ENCODE measurements at places on chromosomes 6 and 20.

- peak; percentile 36 for DNase-seq
Observed at GRCh38 chr6:139175389-139175948, 40.6 kb downstream of the HECA start.

GRCh38 chr20:22507240-22507961 lies 77.0 kb downstream of the FOXA2 start:
- peak; percentile 78 for DNase-seq

- no peak for DNase-seq
Observed at GRCh38 chr6:41784581-41785171, 2.8 kb upstream of the TOMM6 start.

GRCh38 chr20:19519466-19519865 lies 238.6 kb upstream of the RIN2 start:
- DNase-seq, result no peak

DNA sequence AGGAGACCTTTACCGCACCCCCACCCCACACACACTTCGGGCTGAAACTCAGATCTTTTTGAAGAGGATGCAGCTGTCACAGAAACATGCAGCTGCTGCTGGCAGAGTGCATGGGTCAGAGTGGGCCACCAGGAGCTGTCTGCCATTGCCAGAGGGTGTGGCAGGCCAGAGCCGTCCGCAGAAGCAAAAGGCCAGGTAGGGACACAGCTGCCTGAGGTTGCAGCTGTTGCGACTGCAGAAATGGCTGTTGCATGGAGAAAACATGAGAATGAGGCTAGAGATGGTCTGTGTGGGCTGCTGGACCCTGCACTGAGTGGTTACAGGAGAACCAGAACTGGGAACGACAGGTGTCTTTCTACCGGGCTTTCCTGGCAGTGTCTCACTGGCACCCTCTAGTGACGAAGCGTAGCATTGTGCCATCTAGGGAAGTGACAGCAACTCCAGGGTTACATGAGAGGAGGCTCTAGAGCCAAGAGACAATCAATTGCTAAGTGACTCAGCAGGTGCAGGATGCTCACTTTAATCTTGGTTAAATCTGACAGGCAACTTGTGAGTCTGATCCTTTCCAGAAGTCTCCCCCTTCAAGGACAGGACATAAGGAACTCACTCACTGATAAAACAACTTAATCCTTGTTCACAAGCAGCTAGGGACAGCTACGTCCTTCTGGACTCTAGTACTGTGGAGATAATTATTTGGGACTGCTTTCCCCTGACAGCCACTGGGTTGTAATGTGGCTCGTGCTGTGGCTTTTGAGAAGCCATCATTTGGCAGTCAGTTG lies 29.1 kb upstream of the SERPINB9 start:
- peak; percentile 94 for DNase-seq

GRCh38 chr20:18272451-18272850 lies 15.9 kb upstream of the ZNF133 start:
- DNase-seq, result no peak

- no peak for DNase-seq
Observed at GRCh38 chr6:13406781-13407180, 78.4 kb upstream of the TBC1D7 start.

GRCh38 chr6:159213405-159213804 lies 44.2 kb downstream of the FNDC1 start:
- no peak for DNase-seq

GRCh38 chr6:105619971-105620741 lies 217.3 kb upstream of the PREP start:
- no peak for DNase-seq

DNA sequence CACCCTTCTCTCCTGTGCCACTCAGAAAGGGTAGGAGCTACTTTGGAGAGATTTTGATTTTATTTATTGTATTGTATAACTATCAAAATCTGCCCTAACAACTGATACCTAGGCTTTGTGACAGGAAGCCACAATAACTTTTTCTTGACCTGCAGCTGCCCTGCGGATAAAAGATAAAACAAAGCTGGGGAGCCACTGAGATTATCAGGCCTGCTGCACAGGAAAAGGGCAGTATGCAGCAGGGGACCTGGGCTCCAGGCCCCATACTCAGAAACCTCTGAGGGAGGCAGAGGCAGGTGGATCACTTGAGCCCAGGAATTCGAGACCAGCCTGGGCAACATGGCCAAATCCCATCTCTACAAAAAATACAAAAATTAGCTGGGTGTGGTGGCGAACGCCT lies 980 bp upstream of the SNX21 start:
- no peak for DNase-seq

- no peak for DNase-seq
Observed at GRCh38 chr6:38944655-38945279, 103.8 kb upstream of the GLP1R start.

GRCh38 chr6:17703256-17703694 lies 3.5 kb downstream of the NUP153 start:
- peak; percentile 77 for DNase-seq

DNA sequence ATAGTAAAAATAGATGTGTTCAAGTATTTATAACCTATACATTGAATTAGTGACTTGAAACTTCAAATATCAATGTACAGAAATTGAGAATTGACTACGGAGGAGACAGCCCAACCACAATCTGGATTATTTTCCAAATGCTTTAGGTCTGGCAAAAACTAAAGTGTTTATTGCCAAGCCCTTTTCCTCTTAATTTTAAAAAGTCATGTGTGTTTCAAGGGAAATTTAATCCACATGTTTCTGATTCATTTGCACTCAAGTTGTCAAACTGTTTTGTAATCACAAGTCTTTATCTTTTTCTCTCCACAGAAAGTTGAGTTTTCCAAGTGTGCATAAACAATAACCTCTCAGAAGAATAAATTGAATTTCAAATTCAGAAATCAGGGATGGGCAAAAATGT lies 350.8 kb upstream of the RSPO3 start:
- no peak for DNase-seq

- no peak for DNase-seq
Observed at GRCh38 chr20:39773380-39774000, 811.3 kb downstream of the DHX35 start.

DNA sequence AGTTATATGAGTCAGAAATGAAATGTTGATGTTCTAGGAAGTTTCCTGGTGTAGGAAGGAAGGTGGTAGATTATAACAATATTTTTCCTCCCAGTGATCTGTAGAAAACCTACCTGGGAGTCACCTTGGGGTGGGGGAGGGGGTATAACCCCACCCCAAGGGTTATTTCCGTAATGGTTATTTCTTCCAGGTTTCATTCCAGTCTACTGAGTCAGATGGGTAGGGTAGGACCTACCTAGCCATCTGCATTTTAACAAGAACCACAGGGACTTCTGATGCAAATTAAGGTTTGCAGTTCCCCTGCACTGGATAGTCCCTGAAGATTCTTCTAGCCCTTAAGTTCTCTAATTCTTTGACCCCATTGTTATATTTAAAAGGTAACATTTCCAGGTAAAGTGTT lies 88.9 kb downstream of the ARMC2 start:
- no peak for DNase-seq

DNA sequence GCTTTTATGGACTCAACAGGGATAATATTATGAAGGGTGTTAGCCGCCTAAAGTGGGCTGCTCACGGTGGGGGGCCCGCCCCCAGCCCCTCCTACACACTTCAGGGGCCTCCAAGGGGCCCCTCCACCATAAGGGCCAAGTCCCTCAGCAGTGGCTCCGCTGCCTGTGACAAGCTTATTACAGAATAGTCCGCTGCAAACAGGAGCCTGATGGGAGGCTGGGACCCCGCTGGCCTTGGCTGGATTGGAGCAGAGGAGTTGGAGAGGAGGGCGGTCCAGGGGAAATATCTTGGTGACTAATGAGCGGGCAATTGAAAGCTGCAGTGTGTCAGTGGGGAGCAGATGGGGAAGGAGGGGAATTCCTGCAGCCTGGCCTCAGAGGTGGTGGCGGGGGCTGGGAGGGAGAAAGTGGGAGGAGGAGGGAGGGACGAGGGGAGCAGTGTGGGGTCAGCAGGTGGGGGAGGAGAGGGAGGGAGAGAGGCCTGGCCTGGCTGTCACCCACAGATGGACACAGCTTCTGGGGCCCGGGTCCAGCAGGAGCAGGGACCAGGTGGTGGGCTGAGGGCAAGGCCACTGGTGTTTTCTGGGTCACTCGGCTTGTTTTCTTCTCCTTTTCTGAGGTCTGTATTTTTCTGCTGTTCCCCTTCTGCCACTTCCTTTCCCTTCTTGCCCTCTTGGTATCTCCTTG lies 57.6 kb upstream of the FOXP4 start:
- DNase-seq, result no peak

DNA sequence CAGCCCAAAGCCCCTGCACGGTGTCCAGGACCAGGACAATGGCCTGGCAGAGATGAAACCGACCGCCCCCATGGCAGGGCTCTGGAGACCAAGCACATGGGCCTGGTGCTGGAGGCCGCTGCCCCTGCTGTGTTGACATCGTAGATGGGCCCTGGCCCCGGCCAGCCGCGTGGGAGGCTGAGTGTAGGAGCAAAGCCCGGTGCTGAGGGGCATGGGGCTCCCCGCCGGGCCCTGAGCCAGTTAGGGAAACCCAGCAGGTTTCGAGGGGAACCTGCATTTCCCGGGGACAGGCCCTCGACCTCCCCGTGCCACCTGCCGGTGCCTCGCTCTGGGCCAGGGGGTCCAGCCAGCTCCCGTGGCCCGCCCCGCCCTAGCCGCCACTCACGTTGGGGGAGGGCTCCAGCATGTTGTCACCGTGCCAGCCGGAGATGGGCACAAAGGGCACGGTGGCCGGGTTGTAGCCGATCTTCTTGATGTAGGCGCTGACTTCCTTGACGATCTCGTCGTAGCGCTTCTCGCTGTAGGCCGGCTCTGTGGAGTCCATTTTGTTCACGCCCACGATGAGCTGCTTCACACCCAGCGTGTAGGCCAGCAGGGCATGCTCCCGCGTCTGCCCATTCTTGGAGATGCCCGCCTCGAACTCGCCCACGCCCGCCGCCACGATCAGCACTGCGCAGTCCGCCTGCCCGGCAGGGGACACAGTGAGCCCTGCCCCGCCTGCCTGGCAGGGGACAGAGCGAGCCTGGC lies 4.3 kb downstream of the EEF1A2 start:
- no peak for DNase-seq

- no peak for DNase-seq
Observed at GRCh38 chr6:43389730-43390295, 20.4 kb upstream of the ZNF318 start.

- no peak for DNase-seq
Observed at GRCh38 chr6:18465410-18466154, 78.4 kb downstream of the RNF144B start.

DNA sequence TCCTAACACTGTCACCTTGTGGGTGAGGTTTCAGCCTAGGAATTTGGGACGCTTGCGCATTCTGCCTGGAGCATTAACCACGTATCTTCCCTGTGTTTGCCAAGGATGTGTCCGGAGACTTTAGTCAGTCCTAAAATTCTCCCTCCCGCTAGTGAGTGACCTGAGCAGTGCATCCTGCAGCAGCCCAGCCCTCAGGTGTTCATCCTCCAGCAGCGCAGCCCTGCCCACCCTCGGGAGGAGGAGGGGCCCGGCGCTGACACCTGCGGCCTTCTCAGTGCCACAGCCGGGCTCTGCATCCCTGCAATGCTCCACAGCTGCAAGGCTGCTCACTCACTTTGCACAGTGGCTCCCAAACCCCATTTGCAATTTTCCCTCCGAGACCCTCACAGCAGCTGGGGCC lies 79.5 kb downstream of the ERMARD start:
- peak; percentile 61 for DNase-seq

GRCh38 chr6:24720131-24720603 lies 1.2 kb upstream of the C6orf62 start:
- DNase-seq, result peak; percentile 73

GRCh38 chr6:169253337-169254238 lies at the start of gene THBS2:
Gene THBS2, minus strand, starts transcription at chr6:169253846. Its CDS starts 3,062 bp downstream, at chr6:169250784.
- DNase-seq, result no peak

DNA sequence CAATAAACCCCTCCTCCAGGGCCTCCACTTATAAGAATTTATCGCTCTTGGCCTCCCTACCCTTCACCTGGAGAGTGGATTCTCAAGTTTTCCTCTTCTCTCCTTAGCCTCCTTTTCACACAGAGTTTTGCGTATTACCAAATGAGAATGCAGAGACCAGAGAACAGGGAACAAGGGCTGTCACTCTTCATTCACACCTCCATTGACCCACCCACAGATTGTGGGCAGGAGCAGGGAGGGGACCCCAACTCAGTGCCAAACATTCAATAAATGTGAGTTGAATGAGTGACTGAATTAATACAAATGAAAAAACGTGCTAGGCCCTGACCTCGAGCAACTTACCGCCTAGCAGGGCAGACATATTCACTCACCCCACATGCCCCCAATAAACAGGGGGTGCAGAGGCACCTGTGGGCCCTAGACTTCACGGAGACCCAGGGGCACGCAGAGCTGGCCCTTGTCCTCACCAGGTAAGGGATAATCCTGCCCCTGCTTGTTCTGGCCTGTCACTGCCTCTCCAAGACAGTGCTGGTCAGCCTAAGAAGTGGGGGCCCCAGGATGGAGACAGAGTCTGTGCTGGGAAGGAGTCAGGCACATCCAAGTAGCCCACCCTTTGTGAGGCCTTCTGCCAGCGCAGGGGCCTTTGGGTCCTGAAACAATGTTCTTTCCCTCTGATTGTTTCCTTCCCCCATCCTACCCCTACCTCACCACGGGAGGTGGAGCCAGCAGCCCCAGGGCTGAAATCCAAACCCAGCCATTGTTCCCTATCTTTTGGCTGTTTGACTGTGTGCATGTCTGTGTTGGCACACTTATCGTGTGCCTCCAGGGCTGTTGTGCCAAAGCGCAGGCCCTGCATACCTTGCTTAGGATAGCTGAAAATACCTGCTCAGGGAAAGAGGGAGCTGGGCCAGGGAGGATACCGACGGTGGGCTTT lies 8.4 kb upstream of the TJAP1 start:
- DNase-seq, result no peak

GRCh38 chr20:1824181-1824580 lies 71.0 kb upstream of the SIRPA start:
- no peak for DNase-seq

DNA sequence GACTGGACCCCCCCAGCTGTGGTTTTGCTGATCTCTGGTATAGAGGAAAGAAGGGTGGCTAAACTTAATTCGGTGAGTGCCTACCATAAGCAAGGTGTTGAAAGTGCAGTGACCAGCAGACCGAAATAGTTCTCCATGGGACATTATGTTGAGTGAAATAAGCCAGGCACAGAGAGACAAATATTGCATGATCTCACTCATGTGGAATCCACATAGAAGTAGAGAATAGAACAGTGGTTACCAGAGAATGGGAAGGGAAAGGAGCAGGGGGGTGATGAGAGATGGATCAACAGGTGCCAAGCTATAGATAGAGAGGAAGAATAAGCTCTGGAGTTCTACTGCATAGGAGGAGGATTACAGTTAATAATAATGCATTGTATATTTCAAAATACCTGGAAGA lies 9.7 kb upstream of the GCNT2 start:
- DNase-seq, result no peak

DNA sequence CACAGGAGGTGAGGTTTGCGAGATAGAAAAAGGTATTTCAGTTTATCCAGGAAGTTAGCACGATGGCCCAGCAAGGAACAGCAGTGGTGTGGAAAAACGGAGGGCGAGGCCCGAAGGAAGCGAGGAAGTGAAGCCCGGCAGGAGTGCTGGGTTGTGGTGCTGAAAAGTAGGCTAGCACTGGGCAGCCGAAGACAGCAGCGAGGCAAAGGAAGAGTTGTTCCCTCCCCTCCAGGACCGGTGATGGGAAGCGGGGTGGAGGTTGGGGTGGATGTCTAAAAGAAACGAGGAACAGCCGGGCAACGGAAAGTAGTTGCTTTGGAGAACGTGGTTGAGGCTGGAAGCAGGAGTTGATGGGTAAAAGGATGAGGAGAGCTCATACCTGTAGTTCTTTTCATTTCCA lies 1.4 kb downstream of the METTL24 start:
- no peak for DNase-seq

- no peak for DNase-seq
Observed at GRCh38 chr6:20115246-20115980, 96.9 kb downstream of the MBOAT1 start.
